ENCODE measurements at places on chromosomes 16 and 17. TPM values are rescaled to one million over a fixed set of nuclear protein-coding genes. Genes with fewer than 3 reads are reported as not detected.

The SNAI3 gene
- polyA plus RNA-seq: 0.94 TPM

GRCh38 chr17:61532826-61533225, 58.2 kb downstream of the NACA2 start:
- no peak for DNase-seq

DNA sequence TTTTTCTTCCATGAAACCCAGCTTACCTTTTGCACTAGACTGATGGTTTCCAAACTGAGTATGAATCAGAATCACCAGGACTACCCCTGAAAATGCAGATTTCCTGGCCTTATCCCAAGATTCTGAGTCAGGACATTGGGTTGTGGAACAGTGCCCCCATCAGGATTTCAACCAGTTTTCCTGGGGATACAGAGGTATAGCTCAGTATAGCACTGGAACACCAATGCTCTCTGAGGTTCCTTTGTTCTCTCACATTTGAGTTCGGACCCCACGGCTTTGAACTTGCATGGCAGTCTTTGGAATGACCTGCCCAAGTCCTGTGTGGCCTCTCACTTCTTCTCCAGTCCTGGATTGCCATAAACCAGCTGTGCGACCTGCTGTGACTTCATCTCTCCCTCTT, 12.8 kb upstream of the CCL8 start:
- no peak for DNase-seq

DNA sequence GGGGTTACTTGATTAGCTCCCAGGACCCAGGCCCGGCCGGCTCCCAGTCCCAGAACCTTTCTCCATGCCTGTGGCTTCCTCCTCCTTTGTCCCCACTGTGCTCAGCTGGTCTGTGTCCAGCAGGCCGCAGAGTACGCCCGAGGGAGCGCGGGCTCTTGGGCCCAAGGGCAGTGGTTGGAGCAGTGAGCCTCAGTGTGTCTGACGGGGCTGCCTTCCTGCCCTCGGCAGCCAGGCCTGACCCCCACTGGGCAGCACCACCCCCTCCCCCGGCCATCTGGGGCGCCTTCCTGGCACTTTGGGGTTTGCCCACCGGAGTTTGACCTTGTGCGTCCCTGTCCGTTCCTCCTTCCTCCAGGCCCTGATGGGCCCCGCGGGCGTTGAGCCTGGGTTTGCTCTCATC, 62.4 kb upstream of the PVALEF start:
- DNase-seq: no peak

DNA sequence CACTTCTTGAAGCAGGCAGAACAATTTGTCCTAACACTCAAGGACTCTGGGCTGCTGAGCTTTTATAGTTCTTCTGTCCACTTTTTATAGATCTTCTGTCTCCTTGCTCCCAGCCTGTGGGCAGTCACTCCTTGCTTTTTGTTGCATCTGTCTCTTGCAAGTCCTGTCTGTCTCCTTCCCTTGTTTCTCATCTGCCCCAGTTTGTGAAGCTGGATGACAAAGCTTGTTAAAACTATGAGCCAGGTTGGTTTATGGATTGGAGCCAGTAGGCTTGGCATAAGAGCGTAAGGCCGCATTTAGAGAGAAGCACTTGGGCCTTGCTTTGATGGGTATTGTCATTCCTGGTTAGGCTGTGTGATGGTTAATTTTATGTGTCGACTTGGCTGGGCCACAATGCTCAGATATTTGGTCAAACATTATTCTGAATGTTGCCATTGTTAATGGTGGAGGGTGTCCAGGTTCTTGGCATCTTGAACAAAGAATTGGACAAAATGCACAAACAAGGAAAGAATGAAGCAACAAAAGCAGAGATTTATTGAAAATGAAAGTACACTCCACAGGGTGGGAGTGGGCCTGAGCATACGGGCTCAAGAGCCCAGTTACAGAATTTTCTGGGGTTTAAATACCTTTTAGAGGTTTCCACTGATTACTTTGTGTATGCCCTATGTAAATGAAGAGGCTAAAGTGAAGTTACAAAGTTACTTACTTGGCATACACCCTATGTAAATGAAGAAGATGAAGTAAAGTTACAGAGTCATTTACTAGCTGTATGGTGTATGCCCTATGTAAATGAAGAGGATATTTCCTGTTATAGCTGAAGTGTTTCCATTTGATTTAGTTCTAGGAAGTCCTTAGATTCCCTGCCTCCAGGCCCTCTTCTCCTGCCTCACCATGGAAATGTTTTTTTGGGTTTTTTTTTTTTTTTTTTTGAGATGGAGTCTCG, 8.0 kb upstream of the CPPED1 start:
- no peak for DNase-seq

DNA sequence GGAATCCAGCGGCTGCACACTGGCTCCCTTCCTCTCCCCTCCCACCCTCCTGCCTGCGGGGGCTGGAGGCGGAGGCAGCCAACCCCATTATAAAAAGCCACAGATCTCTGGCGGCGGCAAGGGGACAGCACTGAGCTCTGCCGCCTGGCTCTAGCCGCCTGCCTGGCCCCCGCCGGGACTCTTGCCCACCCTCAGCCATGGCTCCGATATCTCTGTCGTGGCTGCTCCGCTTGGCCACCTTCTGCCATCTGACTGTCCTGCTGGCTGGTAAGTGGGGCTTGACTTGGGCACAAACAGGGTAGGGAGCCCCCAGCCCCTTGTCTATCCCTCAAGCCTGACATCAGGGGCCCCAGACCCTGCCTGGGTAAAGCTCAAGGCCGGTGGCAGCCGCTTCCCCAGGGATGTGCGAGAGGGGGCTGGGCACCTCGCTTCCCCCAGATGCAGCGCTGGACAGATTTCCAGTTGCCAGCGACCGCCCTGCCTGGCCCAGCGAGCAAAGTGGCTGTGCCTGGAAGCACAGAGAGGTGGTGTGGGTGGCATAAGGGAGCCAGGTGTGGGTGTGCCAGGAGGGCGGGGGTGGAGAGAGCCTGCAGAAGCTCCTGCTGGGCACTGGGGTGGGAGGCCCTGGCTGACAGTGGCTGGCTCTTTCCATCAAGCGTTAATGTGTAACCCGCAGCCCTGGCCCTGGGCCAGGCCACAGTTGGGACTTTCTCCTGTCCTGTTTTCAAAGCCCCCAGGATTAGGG, at the start of gene CX3CL1:
Gene CX3CL1 (plus strand): TSS at position 119 of the 745 bp plus-strand sequence. CDS start 79 bp downstream, at position 198.
- peak; percentile 88 for DNase-seq

- no peak for DNase-seq
These were observed 125.4 kb upstream of the CA10 start for GRCh38 chr17:52283872-52284271.

DNA sequence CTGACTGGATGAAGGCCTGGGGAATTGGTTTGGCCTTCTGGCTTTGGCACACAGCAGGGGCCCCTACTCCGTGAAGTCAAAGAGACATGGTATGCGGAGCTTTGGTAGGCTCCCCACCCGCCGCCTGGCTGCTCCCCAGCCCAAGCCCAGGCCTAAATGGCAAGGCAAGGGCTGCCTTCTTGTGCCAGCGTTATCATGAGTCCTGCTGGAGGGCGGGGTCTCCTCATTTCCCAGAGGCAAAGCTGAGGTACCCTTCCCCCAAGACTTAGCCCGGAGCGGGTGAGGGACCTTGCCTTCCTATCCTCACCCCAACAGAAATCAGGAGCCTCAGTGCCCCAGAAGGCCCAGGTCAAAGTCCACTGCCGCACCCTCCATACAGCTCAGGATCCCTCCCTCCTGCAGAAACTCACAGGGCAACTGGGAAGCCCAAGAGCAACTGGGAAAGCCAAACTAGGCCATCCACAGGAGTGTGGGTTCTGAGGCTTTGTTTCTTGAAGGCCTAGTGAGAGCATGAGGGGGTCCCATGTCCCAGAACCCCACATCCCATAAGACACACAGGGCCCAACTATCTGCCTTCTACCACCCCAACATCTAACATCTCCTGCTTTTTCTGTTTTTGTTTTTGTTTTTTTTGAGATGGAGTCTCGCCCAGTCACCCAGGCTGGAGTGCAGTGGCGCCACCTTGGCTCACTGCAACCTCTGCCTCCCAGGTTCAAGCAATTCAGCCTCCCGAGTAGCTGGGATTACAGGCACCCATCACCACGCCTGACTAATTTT, 9.3 kb downstream of the PGAP3 start:
- no peak for DNase-seq

The RETREG3 gene
- polyA plus RNA-seq: 65.3 TPM

The FOXL1 gene
- 16.1 TPM for polyA plus RNA-seq
